ENCODE measurements at places on chromosomes 16 and 17. TPM values are rescaled to one million over a fixed set of nuclear protein-coding genes. Genes with fewer than 3 reads are reported as not detected.
A peak's percentile ranks its signal among the peaks of the same experiment; 100 is the strongest.

SP2 gene
- 2.7 TPM for polyA plus RNA-seq

DNA sequence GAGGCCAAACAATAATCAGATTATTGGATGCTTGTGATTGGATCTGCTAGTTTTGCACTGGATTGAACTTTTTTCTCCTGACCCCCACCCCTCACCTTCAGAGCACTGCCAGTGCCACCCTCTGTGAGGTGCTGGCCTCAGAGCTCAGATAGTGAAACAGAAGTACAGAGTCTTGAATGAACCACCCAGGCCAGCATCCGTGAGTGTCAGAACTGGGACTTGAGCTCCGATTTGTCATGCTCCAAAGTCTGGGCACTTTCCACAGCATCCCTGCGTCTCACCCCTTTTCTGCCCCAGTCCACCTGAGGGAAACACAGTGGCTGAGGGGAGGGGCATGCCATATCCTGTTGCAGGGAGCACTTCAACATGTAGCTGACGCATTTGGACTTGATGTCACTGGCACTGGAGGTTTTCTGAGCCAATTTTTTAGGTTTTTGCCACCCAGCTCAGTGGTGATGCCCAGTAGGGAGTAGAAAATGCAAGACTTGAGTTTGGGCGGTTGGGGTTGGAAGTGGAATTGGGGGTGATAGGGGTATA lies 47.3 kb downstream of the SMPD3 start:
- no peak for DNase-seq

- DNase-seq: no peak
Observed at GRCh38 chr17:42477173-42477572, 18.5 kb downstream of the ATP6V0A1 start.

RGS11 gene
- 0.33 TPM for polyA plus RNA-seq

GRCh38 chr16:65392806-65393565 lies 271.1 kb upstream of the CDH11 start:
- DNase-seq: no peak

DHODH gene
- 3.6 TPM for polyA plus RNA-seq

DNA sequence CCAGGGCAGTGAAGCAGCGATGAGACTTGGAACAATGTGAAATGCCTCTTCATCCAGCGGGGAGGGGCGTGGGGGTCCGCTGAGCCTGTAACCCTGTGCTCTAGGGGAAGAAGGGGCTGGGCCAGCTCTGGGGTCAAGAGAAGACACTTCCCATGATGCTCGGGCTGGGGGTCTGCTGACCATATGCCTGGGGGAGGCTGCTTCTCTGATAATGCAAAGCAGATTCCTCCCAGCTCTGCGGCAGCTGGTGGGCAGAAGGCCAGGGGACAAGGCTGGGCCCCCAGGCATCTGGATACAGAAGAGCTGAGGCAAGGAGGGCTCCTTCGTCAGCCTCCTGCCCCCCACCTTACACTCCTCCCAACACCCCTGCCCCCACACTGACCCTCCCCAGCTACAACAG lies 24.7 kb downstream of the NGFR start:
- DNase-seq: no peak

GRCh38 chr16:86519649-86520316 lies 9.5 kb downstream of the FOXF1 start:
- DNase-seq: peak; percentile 51

GRCh38 chr16:81080233-81080632 lies 3.2 kb upstream of the C16orf46 start:
- no peak for DNase-seq

DNA sequence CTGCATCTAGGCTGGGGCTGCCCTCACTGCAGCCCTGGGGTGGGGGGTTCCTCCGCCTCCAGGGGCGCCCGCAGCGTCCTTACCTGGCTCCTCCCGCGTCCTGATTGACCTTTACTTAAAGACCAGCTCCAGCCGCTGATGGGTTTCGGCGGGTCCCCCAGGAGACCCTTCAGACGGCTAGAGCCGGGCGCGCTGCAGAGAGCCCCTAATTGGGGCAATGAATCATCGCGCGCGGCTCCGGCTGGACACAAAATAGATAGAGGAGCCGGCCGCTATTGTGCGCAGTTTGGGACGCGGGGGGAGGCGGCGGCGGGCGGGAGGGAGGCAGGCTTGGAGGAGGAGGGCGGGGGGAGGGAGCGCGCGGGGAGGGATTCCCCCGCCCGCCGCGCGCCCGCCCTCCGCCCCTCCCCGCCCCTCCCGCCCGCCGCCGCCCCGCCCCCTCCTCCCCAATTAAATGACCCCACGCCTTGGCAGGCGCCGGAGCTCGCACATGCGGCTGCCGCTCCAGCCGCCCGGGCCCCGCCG lies 56.5 kb upstream of the CIBAR2 start:
- DNase-seq: no peak

SLC13A2 gene
- not detected for polyA plus RNA-seq

DNA sequence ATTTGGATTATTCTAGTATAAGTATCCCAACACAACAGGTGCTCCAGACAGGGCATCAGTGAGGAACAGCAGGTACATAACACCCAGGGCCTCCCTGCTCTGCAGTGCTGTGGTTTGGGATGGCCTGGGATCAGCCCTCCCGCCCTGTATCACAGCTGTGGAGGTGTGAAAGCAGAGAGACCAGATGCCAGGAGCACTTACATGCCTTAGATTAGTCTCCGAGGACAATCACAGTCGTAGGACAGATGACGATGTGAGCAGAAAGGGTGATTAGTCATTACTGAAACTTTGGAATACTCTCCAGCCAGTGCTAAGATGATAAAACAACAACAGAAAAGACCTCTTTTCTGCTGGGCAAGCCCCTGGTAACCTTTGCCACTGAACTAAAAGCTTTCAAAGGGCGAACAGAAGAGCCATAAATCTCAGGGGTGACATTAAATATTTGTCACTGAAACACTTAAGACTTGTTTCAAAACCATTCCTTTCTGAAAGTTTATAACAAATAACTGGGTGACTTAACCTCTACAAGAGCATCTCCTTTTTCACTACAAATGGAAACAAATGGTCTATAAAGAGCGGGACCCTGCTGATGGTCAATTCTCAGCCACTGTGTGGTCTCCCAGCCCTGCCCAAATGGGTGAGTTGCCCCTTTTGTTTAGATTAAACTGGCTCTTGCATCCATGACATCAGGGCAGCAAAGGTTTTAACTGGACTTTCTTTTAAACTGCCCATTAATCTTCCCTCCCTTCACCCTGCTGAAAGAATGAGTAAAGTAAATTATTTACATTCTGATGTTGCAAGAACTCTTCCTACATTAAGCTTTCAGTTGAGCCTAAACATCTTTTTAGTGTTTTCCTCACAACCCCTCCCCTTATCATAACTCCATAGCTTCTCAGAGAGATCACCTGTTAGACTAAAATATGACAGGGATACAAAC lies 183.1 kb upstream of the COX10 start:
- peak; percentile 59 for DNase-seq

DNA sequence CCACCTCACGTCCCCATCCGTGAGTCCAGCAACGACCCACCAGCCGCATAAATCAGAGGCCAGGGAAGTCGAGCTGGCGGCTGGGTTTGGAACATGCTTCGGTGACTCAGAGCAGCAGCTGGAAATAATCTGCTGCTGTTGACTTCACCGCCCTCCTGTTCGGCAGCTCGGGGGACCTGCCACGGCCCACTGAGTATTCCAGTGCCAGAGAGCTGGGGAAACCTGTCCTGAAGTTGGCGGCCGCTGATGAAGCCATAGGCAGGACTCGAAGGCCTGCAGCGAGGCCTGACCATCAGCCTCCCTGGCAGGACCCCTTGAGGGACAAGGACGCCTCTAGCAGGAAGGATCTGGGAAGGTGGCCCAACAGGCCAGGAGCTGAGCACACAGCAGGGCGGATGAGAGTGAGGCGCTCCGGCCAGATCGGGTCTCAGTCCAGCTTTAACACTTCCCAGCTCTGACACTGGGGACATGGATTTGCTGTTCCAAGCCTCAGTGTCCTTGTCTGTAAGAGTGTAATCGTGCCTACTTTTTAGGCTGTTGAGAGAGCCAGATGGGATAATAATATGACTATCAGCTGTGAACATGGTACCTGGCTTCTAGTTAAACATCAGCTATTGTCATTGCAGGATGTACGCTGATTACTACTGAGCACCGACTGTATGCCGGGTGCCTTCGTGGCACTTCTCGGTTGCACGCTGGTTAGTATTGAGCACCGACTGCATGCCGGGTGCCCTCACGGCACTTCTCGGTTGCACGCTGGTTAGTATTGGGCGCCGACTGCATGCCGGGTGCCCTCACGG lies 50.4 kb upstream of the CIBAR2 start:
- peak; percentile 65 for DNase-seq

DNA sequence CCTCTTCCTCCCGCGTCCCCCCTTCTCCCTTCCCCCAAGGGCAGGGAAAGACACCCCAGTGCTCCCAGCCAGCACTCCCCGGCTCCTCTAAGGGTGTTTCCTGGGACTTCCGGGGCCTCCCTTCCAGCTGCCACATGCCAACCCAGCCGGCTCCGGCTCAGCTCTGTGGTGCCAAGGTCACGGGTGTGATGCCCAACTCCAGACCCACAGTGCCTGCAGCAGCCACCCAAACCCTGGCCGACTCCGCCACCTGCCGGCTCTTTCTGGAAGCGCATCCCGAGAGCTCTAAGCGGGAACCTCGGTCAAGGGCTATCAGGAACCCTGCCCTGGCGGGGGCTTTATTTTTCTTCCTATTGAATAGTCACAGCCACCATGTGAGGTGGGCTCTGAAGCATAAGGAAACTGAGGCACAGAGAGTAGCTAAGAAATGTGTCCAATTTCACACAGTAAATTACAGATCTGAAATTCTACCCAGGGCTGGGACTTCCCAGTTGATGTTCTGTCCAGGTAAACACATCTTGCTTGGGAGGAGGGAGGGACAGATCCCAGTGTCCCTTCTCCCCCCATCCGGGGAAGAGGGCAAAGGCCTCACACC lies 3.3 kb upstream of the PPP1R1B start:
- no peak for DNase-seq

CDH3 gene
- not detected for polyA plus RNA-seq

CCL4 gene
- not detected for polyA plus RNA-seq

- DNase-seq: no peak
Observed at GRCh38 chr17:27091043-27091497, 202.8 kb upstream of the WSB1 start.

- no peak for DNase-seq
Observed at GRCh38 chr17:15942207-15942833, 2.6 kb upstream of the ADORA2B start.

NPIPB2 gene
- polyA plus RNA-seq: 5.2 TPM

DNA sequence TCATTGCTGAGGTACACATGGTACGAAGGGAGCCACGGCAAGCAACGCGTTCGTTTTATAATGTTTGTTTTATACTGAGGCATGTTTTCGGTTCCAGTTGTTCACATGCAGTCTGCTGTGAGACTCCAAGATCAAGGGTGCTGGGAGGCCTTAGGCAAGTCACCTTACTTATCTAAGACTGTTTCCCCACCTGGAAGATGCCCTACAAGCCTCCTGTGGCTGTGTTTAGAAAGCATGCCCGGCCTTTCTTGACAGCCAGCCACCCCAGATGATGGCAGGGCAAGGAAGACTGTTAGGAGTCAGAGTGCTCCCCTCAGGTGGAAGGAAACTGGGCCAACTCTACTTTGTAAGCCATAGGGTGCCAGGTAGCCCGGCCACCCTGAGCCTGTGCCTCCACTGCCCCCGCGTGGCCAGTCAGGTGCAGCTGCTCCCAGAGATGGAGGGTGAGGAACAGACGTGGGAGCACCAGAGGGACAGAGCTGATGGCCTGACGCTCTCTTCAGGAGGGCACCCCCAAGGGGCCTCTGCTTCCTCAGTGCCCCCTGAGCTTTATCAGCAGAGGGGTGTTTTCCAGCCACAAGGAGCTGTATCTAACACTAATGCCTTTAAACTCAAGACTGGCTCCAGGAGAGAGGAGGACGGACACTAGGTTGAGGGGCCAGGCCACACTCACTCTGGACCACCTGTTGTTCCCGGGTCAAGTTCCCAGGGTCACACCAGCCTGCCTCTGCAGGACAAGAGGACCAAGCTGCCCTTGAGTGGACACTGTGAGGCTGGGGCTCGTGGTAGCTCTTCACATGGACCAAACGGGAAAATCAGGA lies 5.4 kb downstream of the NAT9 start:
- DNase-seq: no peak

MATCAP1 gene
- 13.9 TPM for polyA plus RNA-seq

GRCh38 chr17:63697341-63698286 lies 2.3 kb downstream of the LIMD2 start:
- no peak for DNase-seq

DNA sequence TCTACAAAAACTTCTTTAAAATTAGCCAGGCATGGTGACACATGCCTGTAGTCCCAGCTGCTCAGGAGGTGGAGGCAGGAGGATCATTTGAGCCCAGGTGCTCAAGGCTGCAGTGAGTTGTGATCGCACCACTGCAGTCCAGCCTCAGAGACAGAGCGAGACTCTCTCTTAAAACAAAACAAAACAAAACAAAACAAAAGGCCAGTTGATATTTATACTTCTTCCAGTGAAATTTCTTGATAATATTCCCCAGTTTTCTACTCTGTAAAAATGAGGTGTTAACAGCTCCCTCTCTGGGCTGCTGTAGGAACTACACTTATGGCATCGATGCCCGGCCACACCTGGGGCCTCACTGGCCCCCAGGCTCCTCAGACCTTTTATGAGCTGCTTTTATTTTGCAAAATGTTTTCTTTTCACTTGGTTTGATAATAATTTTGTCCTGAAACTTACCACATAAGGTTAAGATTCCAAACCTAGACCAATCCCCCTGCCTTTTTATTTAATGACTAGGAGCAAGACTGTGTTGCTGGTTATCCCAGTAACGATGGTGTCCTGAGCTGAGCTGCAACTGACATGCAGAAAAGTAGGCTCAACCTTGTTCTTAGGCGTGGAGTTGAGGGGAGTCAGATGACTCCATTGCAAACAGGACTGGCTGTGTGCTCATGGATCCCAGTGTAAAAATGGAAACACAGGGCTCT lies 17.6 kb downstream of the MAPK8IP3 start:
- no peak for DNase-seq

DNA sequence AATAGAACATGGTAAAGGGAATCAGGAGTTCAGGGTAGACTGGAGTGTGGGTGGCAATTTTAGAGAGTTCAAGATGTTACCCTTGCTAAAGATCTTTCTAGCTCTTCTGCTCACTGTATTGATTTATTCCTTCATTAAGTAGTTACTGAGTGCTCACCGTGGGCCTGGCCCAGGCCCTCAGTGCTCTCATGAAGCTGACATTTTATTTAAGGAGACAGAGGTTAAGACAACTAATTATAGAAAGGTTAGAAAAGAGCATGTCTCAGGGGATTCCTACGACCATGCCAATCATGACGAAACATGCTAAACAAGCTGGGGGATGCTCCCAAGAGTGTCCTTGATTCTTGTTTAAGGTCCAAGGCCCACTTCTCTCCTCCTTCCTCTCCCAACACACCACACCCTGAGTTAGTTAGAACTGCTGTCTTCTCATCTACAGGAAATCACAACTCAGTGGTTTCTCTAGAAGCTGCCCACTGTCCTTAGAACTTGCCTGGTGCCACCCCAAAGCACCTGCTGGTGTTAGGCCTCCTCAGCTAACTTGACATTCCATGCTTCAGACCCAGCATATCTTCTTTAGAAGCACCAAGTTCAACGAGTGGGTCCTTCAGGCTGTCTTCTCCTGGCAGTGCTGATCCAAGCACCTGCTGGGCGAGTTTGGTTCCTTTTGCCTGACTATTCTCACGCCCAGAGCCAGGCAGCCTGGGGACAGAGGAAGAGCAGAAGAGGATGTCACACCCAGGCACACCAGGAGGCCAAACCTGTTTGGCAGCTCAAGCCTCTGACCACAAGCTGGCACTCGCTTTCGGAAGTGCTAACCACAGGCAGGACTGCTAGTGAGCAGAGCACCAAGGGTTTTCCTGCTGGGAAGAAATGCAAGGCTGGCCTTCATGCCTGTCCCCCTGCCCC lies 79.0 kb downstream of the GAS7 start:
- DNase-seq: no peak

All from AG04450 (cell line).